NCI-H187 treated with DMSO at 0.1 percent for 48 hours (cell line): ENCODE measurements at places on chromosomes 6 and 20.

- DNase-seq, result no peak
Measured at GRCh38 chr6:170278743-170279094, 12.2 kb downstream of the DLL1 start.

DNA sequence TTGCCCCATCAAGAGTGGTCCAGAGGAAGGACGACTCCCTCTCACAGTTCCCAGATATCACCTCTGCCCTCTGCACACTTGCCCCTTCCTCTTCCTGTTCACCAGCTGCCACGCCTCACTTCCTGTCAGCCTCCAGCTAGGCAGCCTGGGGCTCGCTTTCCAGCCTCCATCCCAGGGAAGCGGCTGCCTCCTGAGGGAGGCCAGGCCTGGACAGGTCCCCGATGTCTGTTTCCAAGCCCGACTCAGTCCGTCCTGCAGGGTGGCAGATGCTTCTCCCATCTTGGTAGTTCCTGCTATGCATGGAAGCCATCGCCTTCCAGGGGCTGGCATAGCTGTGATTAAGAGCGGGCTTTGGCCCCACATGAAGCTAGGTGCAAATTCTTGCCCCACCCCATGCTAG, 233.5 kb upstream of the PMEPA1 start:
- no peak for DNase-seq

GRCh38 chr20:63625771-63626423, 1.0 kb downstream of the GMEB2 start:
- DNase-seq, result no peak

- DNase-seq, result no peak
Measured at GRCh38 chr20:41671143-41671542, 53.0 kb upstream of the CHD6 start.

DNA sequence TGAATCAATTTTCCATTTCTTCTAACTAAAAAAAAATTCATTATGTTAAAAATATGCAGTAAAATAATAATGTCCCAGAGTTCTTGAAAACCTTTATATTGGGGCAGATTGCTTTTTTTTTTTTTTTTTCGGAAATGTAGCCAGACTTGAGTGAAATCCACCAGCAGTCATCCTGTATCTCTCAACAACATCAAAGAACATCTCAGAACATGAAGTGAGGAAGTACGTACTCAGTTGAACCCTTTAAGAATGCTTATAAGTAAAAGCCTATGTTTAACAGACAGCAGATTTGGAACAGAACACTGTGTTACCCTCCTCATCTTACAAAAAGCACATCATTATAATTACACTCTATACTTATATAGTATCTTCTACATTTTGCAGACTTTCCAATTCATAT, 51.0 kb upstream of the SUPT3H start:
- DNase-seq, result no peak

DNA sequence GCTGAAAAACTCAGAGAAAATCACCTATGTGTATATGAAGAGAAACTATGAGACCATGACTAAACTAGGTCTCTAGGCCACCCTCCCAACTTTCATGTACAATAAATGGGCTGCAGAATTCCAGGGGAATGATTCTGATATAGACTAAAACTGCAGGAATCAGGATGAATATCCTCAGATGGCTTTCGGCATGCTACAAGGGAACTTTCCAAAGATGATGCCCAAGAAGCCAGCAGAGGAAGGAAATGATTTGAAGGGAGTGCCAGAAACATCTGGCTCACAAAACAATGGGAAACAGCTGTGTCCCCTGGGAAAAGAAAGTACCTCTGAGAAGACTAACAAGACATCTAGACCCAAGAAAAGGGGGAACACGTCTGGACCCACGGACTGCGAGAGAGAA, 41.1 kb downstream of the PLN start:
- no peak for DNase-seq

DNA sequence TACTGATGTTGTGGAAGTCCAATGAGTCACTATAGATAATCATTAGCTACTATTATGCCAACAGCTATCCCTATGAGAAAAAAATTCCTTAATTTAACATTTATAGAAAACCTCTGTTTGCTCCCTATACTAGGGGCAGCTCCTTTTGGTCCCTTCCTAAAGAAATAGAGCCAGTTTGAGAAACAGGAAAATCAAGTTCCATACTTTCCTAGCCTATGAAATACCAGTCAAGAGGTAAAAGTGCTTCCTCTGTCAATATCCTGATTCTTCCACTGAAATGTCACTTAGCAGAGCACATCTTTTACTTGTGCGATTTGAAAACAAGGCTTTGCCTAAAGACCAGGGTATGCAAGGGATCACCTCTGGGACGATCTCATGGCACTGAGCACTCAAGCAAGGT, 14.5 kb upstream of the TRIM39 start:
- no peak for DNase-seq

DNA sequence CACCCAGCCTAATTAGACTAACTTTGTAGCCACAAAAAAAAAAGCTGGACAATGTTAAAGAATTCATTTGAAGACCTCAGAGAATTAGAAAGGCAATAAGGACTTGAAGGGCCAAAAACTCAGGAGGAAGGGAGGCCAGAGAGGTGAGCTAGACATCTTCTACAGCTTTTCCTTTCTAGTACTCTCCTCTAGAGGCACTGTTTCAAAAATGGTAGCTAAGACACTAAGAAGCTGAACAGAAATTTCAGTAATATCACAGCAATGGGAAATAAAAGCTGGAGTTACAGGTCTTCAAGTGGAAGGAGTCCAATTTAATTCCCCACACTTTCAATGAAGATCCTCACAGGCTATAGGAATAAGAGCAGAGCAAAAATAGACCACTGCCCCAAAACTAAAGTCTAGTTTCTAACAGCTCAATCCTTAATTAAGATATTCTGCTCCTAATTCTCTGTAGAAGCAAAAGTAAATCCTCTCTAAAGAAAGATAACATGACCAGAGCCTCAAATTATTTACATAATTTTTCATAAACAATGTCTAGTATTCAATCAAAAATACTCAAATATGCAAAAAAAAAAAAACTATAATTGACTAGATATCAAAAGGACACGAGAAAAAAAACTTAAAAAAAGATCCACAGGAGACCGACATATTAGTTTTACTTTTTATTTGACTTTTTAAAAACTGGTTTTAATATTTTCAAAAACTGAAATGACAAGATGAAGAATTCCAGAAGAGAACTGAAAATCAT, 63.7 kb downstream of the RNGTT start:
- no peak for DNase-seq

- no peak for DNase-seq
Measured at GRCh38 chr20:10635476-10636208, 38.2 kb downstream of the JAG1 start.

- DNase-seq, result no peak
Measured at GRCh38 chr6:169324656-169325459, 71.2 kb upstream of the THBS2 start.

DNA sequence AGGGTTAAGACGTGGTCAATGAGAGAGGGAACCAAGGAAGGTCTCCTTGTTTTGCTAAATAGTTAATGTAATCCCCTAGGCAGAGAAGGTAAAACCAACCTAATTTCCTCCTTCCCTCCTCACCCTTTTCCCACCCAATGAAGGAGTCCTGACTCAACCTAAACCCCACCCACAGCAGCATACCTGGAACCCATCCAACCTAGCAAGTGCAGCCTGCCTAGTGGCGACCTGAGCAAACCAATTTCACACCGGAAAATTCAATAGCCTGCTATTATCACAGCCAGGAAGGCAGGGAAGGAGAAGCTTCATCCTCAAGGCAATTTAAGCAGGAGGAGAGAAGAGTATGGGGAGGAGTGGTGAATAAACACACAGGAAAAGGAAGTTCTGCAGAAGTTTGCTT, 46.9 kb downstream of the OSTM1 start:
- no peak for DNase-seq
